ENCODE measurements at places on chromosomes 3 and 15.

DNA sequence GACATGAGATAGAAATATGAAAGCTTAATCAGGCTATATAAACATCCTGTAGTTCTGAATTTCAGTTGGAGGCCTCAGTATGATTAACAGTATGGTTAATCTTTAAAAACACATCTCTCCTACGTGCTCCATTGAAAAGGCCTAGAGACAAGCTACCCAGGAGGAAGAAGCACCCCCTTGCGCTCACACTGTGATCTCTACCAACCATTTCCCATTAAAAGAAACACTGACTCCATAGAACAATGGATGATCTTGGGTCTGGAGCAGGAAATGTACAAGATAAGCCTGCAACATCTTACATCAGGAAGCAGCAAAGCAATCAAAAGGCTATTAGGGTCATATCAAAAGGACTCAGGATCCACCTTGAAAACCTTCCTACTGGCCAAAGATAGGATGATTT lies 3.4 kb upstream of the EOGT start:
- DNase-seq = no peak

GRCh38 chr15:41501191-41501917 lies 7.7 kb downstream of the ITPKA start:
- DNase-seq = no peak

GRCh38 chr3:141303481-141304223 lies 64.7 kb upstream of the ZBTB38 start:
- DNase-seq = no peak

GRCh38 chr3:110903771-110904519 lies 167.7 kb upstream of the NECTIN3 start:
- DNase-seq = no peak

DNA sequence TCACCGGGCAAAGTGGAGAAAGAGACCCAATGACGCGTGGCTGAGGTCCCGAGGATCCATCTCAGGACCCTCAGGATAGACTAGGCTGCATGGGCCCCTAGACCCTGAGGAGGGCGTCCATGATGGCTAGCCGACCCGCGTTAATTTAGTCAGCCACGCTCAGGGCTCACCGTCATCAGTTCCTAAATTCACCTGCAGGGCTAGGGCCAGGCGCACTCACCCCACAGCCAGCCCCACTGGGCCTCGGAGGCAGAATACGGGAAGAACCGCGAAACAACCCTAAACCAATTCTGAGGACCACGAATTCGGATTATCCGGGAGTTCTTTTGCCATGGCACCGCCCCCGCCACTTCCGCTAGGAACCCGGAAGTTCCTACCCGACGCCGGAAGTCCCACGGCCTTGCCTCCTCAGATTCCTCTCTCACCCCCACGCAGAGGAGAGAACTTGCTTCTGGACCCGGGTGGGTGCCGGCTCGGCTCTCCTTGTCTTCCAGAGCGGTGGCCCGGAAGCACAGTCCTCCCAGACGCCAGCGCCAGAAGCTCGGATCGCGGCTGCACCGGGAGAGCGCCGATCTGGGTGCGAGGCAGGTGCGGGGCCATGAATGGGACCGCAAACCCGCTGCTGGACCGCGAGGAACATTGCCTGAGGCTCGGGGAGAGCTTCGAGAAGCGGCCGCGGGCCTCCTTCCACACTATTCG lies at the start of the genes EAF1 and METTL6:
EAF1 (plus strand) TSS at position 417 of the 699 bp plus-strand sequence; CDS start at position 599, 182 bp downstream.
METTL6 (minus strand) TSS at position 363 of the 699 bp plus-strand sequence. CDS start 1,033 bp downstream, outside the sequence.
- peak; percentile 91 for DNase-seq

- no peak for DNase-seq
Observed at GRCh38 chr3:112132554-112132953, 494 bp downstream of the GCSAM start.

- peak; percentile 63 for DNase-seq
Observed at GRCh38 chr15:59174835-59175831, 31.5 kb upstream of the LDHAL6B start.

GRCh38 chr15:60374209-60374608 lies 23.6 kb downstream of the ANXA2 start:
- DNase-seq = no peak

GRCh38 chr15:94052711-94053110 lies 178.7 kb upstream of the MCTP2 start:
- no peak for DNase-seq

- DNase-seq = no peak
Observed at GRCh38 chr3:108486941-108487340, 23.5 kb downstream of the MYH15 start.

- DNase-seq = no peak
Observed at GRCh38 chr3:124277144-124277890, 285.4 kb upstream of the ROPN1 start.

- no peak for DNase-seq
Observed at GRCh38 chr15:97023488-97023844, 693.0 kb downstream of the NR2F2 start.

DNA sequence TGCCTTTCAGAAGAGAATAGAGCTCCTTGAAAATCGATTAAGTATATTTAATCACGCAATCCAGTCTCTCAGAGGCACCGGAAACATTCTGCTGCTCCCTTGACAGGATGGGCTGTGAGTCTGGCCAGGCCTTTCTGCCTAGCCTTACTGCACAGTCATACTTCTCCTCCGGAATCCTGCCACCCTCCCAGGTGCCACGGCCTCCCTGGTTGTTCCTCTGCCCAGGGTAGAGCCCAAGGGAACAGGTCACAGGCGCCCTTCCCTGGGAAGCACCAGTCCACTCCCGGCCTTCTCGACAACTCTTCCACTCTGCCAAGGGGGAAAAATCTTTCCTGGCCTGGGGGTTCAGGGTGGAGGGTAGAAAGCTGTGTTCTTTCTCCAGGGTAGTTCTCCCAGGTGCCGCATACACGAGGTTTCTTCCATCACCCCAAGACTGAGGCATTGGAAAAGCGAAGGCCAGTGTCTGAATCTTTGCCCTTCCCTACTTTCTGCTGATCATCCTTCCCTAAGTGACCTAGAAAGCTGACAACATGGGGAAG lies 17.4 kb upstream of the SYNM start:
- no peak for DNase-seq
